Activated effector memory CD4-positive, alpha-beta T cell treated with Interleukin-2 at 50 U/mL for 16 hours (primary cell): ENCODE measurements at places on chromosomes 1 and 21.

DNA sequence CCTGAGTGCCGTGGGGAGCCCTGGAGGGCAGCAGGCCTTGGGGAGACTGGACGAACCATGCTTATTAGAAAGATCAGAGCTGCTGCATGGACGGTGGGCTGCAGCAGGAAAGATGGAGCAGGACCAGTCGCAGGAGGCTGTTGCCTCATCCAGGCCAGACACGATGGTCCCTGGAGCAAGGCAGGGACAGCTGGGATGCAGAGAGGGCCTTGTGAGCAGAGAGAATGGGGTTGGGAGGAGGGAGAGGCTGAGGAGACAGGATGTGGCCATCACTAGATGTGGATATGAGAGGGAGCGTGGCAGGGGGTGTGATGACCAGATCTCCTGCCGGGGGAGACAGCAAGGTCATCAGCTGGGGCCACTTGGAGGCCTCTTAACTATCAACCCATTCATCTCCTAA, 727.6 kb downstream of the PTPRU start:
- DNase-seq = no peak

- no peak for DNase-seq
Measured at GRCh38 chr1:113999799-114000198, 20.5 kb downstream of the OLFML3 start.

GRCh38 chr1:115669886-115670285, 28.1 kb downstream of the VANGL1 start:
- DNase-seq = no peak

DNA sequence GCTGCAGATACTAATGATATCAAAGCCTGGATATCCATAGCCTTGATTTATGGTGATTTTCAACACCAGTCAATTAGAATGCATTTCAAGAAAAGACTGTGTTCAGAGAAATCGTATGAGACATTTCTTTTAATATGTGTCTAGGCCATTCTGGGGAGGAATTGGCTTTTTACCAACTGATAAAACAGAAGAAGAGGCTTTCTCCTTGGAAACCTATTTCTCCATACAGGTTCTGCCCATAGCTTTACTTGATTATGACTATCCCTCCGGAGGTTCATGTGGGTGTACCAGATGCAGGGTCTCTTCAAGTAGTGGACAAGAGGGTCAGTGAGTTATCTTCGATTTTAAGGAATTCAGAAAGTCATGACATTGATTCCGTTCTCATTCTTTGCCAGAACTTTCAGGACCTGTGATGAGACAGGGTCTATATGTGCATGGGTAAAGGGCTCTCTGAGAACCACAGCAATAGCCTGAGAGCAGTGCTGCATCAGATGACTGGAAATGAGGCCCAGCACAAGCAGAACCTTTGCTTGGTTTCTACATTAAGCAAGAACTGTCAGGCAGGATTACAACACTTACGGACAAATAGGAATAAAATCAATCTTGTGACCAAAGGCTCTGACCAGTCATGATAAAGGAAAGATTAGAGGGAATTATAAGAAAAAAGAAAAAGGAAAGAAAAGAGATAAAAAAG, 263.7 kb upstream of the SGIP1 start:
- DNase-seq = no peak

DNA sequence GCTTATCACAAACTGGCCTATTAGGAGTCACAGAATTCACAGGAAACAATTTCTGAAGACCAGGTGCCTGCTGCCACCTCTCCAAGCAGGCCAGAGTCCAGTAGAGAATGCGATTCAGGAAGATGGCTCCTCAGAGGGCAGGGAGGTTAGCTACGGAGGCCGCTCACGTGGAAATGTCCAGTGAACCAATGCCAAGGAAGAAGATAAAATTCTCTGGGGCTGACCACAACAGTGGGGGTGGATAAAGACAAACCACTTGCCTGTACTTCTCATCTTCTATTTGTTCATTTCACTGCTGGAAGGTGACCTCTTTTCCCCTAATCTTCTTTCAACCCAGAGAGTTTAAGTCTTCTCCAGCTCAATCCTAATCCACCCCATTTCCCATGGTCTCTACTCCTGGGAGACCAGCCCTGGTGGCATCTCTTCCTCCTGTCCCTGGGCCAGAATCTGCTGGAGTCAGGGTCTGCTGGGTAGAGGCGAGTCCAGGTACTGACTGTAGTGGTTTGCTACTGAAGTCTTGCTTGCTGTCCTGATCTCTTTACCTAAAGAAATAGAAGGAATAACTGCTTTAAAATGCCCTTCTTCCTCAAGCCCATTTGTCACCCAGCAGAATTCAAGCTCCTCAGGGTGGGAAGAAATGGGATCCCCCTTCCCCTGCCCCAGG, 3.2 kb downstream of the PSRC1 start:
- DNase-seq = no peak

DNA sequence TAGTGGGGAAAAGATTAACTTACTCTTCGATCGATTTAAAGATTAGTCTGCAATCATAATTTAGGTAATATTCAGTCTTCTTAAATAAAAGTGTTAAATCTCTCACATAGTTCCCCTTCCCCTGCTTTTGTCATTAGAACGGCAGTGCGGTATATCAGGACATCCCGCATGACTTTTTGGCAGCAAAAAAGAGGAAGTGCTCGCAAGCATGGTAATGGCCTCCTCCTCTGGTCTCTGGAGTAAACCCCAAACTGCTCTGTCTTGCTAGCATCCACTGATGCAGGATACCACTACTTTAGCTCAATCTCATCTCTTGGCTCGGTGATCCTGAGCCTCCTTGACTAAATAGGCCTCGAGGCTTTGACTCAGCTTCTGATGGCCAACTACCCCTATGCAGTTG, 78.7 kb upstream of the VAV3 start:
- DNase-seq = no peak

GRCh38 chr1:91777630-91778300, 108.2 kb downstream of the TGFBR3 start:
- no peak for DNase-seq

- no peak for DNase-seq
Measured at GRCh38 chr1:62285440-62285839, 33.8 kb downstream of the KANK4 start.

GRCh38 chr1:80915491-80915890, 885.2 kb upstream of the ADGRL2 start:
- DNase-seq = no peak

- no peak for DNase-seq
Measured at GRCh38 chr1:180680558-180681144, 48.8 kb downstream of the XPR1 start.
